Hypothalamus (tissue), 51 donors: ENCODE measurements at places on chromosomes 4 and X.

GRCh38 chr4:113899271-113900070 is 80.0 kb downstream of the ARSJ start:
- DNase-seq, result no peak

DNA sequence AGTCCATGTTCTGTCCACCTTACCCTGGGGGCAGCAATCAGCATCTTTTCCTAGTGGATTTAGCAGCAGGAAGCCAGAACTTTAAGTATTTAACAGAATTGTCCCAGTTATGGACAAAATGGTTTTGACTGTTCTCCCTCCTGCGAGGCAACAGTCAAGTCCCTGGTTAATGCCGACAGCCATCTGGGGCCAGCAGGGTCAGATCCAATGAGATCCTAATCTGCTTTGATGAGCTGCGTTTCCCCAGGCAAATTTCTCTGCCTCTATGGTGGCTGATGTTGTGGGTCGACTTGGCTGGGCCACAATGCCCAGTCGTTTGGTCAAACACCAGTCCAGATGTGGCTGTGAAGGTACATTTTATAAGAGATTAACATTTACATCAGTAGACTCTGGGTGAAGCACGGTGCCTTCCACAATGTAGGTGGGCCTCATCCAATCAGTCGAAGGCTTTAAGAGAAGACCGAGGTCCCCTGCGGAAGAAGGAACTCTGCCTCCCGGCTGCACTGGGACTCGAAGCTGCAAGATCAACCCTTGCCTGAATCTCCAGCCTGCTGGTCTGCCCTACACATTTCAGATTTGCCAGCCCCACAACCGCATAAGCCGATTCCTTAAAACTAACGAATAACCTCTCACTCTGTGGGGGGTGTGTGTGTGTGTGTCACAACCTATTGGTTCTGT is 89.0 kb upstream of the C4orf50 start:
- no peak for DNase-seq

DNA sequence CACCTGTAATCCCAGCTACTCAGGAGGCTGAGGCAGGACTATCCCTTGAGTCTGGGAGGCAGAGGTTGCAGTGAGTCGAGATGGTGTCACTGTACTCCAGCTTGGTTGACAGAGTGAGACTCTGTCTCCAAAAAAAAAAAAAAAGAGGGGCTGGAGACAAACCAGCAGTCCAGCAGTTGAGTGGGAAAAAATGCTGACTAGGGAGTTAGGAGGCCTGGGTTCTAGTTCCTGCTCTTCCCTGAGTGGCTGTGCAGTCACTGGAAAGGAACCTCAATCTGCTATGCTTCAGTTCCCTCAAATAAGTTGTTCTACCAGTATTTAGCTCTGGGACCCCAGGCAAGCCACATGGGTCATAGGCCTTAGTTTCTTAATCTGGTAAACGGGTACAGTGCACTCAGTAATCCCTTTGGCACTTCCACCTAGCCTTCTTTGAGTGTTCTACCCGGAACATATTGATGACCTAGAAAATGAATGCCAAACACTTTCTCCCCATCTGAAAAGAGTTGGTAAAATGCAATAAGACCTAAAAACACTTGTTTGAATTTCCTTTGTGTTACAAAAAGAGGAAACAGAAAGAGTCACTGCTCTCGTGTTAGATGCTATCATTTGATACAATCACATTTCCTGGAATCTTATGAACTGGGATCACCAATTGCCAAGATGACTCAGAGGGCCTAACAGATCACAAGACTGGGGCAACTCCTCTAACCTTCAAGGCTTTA is 99.3 kb upstream of the EGFL6 start:
- no peak for DNase-seq

DNA sequence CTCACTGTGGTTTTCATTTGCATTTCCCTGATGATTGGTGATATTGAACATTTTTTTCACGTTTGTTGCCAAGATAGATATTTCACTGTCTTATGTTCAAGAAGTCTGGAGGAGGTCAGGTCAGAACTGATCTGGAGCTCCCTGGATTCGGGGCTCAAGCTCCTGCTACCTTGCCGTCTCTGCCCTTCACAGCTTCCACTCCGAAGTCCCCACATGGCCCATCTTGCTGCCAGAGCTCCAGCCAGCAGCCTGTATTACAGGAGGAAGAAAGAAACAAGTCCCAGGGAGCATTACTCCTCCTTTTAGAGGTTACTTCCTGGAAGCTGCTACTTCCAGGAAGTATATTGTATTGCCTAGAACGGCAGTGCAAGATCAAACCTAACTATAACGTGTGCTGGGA is 17.9 kb upstream of the CDKN2AIP start:
- no peak for DNase-seq

- DNase-seq, result no peak
Observed at GRCh38 chr4:105543346-105543745, 9.1 kb upstream of the ARHGEF38 start.

DNA sequence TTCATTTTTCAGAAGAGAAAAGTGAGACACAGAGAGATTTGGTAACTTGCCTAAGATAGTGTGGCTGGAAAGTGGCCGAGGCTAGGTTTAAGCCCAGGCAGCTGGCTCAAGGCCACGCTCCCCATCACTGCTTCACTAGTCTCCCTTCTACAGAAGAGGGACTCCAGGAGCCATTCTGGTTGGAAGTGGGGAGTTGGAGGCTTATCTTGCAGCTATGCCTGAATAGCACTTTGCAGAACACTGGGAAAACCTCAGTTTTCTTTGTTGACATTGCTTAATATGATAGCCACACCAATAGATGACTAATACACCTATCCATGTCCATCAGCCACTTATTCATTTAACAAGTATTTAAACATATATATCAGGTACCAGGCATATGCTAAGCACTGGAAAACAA is 18.5 kb downstream of the LRRC66 start:
- no peak for DNase-seq

- DNase-seq, result no peak
Observed at GRCh38 chr4:37873386-37873785, 17.5 kb upstream of the TBC1D1 start.

- DNase-seq, result no peak
Observed at GRCh38 chr4:114396808-114397207, 201.8 kb upstream of the UGT8 start.

GRCh38 chrX:155188786-155189185 is 27.5 kb upstream of the VBP1 start:
- no peak for DNase-seq

- DNase-seq, result no peak
Observed at GRCh38 chr4:145719752-145720624, 40.0 kb downstream of the C4orf51 start.

DNA sequence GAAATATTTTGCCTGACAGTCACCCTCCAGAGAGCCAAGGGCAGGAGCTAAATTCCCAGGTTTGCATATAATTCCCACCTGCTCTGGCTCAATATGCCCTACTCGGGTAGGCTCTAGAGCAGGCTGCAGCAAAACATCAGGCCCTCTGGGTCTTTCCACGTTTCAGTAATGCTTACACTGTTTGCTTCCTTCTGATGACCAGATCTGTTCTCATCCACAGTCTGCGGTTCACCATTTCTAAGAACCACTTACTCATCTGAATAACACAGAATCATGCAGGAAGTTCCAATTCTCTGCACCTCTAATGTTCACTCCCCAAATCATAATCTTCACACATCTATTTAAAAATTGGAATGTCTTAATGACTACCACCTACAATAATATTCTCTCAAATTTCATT is 141.4 kb downstream of the PPP3CA start:
- DNase-seq, result no peak

GRCh38 chr4:177008836-177009501 is 216.2 kb upstream of the VEGFC start:
- DNase-seq, result no peak

- DNase-seq, result no peak
Observed at GRCh38 chr4:24601121-24601520, 16.8 kb upstream of the DHX15 start.

GRCh38 chr4:3868211-3869173 is 102.3 kb downstream of the ADRA2C start:
- no peak for DNase-seq

GRCh38 chrX:70675284-70675683 is 230.6 kb downstream of the DLG3 start:
- no peak for DNase-seq

DNA sequence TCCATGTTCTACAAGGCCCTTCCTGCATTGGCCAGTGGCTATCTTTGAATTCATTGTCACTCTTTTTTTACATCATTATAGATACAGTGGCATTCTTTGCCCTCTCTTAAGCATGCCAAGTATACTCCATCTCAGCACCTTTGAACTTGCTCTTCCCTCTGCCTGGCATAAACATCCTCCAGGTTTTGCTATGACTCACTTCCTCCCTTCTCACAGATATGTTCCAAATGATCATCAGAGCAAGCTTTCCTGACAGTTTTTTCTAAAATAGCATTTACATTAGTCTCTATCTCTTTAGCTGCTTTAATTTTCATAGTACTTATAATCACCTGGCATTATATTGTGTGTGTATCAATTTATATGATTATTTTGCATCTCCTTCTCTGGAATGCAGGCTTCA is 553.3 kb upstream of the MAGEB2 start:
- no peak for DNase-seq

- DNase-seq, result no peak
Observed at GRCh38 chr4:146478009-146478408, 43.7 kb downstream of the SLC10A7 start.

- peak; percentile 19 for DNase-seq
Observed at GRCh38 chr4:26050212-26050643, 136.2 kb downstream of the SMIM20 start.

GRCh38 chr4:87133183-87133582 is 87.2 kb downstream of the KLHL8 start:
- DNase-seq, result no peak

GRCh38 chrX:135737366-135738071 is 24.1 kb downstream of the CT45A1 start:
- no peak for DNase-seq

DNA sequence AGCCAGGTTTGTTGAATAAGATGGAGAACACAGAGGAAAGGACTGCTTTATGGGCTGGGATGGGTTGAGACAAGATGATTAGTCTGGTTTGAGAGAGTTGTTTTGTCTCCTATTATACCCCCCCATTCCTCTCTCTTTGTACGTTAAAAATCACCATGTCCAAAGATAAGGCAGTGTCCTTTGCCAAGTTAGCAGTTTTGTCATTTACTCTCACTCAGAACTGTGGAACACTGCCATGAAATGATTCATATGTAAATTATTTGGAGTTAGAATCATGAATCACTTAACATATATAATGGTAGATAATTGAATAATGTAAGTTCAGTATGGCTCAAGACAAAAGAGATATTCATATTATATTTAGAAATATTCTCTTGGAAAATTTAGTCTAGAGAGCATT is 151.3 kb downstream of the DCLK2 start:
- DNase-seq, result no peak

GRCh38 chr4:104093247-104093646 is 373.5 kb upstream of the TACR3 start:
- DNase-seq, result no peak

DNA sequence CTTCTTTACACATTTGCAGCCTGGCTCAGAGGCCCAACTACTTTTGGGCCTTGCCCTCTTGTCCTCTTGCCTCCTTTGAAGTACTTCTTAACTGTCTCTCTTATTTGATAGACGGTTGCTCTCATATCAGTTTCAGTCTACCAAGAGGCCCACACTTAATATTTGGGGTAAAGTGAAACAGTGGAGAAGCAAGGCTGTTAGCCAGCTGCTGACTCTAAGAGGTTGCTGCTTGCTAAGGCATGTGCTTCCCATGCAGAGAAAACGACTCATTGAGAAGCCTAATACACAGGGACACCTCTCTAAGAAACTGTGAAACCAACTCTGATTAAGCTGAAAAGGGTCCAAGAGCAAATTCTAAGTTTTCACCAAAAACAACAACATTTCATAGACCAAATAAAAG is 94.6 kb downstream of the PPP3CA start:
- DNase-seq, result no peak

- DNase-seq, result no peak
Observed at GRCh38 chr4:176575141-176575730, 217.5 kb downstream of the VEGFC start.

- DNase-seq, result no peak
Observed at GRCh38 chr4:183493246-183493645, 11.6 kb upstream of the ING2 start.

DNA sequence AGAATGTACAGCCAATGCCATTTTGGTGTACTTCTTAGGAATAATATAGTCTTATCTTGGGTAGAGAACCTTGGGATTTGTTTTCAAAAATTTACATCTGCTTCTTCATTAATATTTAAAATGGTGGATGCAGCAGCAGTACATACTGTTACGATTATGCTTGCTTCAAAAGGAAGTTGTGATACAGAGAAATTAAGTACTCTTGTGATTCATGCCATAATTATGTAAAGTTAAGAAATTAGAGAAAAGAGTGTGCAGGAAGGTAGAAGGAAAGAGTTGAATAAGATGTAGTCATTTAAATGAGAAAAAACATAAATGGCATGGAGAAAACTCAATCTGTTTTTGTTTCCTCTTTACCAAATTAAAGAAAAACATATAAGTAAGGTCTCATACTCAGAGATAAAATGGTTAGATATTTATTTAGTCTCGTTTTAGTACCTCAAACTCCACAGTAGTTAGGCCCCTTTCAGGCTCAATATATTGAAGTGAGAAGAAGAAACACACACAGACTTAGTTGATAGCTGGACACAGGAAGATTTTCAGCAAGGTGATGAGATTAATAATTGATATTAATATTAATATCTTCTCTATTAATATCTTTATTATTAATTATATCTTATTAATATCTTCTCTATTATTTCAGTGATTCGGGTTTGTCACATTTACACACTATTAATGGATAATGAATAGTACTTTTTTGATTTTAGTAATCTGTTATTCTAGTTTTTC is 70.1 kb upstream of the HPGD start:
- DNase-seq, result no peak

DNA sequence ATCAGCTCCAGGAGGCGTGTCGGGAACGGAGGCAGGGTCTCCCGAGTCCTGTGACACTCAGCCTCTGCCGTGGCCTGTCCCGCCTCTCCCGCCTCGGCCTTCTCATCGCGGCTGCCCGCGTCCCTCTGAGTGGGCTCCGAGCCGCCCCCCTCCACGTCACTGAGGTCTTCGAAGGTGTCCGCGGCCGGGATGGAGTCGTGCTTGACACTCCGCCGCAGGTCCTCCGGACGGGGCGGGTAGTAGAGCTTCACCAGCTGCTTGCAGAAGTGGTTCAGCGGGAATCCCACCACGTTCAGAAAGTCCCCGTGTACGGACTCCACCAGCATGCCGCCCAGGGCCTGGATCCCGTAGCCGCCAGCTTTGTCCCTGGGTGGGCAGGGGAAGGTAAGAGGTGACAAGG is 25.0 kb downstream of the ASMTL start:
- no peak for DNase-seq

DNA sequence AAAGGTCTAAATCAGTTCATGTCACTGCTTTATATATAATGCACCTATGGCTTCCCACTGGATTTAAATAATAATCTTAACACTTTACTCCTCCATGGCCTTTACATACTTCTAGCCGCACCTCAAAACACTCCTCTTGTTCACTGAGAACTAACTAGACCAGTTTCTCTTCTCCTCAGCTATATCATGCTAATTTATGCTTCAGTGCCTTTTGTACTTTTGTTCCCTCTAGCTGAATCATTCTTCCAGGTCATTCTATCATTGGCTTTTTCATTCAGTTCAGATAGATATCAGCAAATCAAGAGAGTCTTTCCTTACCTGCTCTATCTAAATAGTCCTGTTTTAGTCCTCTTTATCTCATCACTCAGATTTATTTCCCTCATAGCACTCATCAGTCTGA is 64.2 kb downstream of the TET2 start:
- no peak for DNase-seq
